ENCODE measurements at places on chromosomes 6 and 20. TPM values are rescaled to one million over a fixed set of nuclear protein-coding genes. Genes with fewer than 3 reads are reported as not detected.

ZNF391 gene
- total RNA-seq, result 4.7 TPM

DNA sequence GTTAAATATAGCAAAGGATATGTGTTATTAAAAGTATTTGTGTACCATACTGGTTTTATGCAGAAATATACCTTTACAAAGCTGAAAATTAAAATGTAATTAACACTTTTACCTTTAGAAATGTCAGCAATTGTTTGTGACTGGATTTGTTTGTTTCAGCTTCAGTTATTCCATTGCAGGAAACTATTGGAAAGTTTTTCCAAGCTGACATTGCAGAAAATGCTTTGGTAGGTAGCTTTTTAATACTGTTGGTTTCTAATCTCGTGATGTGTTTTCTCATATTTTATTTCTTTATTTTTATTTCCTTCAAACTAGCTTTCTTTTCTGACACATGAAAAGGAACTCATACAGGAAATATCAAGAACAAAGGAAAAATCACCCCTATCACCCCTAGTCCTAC is 8.2 kb downstream of the NDUFAF5 start:
- no peak for DNase-seq

DNA sequence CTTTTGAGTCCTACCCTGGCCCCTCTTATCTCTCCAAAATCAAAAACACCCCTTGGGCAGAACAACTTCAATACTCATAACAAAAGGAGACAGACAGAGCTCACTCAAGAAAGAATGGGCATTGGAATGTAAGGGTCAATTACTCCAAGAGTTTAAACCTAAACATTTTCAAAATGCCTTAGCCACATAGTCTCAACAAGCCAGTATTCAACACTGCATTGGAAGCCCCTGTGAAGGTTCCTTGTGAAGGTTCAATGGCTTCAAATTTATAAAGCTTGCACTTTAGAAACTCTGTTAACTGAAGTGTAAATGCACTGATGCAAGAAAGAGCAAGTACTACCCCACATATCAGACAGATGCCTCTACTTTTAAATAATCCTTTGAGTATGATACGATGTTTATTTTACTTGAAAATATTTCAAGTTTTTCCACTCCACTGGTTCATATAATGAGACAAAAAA is 139.1 kb upstream of the LAMP5 start:
- DNase-seq, result no peak

- DNase-seq, result peak; percentile 45
Observed at GRCh38 chr6:151765444-151765886, 42.0 kb upstream of the ESR1 start.

GRCh38 chr6:452301-453067 is 60.9 kb downstream of the IRF4 start:
- no peak for DNase-seq

DNA sequence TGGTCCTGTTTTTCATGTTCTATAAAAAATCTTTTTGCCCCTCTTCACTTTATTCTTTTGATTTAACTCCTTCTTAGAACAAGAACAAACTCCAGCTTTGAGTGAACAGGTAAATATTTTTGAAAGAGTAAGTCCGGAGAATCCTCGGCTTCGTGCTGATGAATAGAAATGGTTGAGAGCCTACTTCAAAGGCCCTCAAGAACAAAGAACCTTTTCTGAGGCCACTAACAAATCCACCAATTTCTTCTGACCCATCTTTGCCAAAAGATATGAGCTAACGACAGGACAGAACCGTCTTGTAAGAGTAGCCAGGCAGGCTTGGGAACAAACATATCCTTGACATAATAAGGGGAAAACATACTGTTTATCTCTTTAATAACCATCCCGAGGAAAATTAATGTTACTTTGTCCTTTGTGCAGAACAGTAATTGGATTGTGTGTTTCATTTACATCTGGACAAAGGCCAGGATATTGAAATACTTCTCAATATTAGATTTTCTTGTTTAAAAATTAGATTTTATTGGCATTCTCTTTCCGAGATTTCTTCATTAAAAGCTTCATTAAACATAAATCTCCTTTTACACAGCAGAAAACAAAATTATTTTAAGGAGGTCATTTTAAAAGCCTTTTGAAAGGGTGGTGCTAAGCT is 52.9 kb downstream of the NOX3 start:
- DNase-seq, result no peak

Data from PC-9 (cell line).